Stomach (tissue), 19 donors: ENCODE measurements at places on chromosomes 1 and 21. TPM values are rescaled to one million over a fixed set of nuclear protein-coding genes. Genes with fewer than 3 reads are reported as not detected.

DNA sequence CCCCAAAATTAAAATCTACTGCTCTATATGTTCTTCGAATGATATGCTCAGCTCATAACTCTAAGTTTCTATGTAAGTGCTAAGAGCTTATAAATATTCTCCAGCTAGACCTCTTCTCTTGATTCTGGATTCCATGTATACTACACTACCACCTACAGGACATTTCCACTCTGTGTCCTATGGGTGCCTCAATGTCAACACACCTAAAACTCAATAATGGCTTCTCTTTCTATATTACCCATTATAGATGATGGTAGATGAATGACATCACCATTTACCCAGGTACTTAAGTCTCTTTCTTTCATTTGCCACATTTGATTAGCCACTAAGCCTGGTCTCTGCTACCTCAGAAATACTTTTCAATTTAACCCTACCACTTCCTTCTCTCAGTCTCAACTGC, 41.3 kb downstream of the TBX19 start:
- peak; percentile 24 for DNase-seq
- no peaks in the 10 kb centered on the region for H3K36me3 ChIP-seq
- H3K27me3 ChIP-seq, result no peaks in the 10 kb centered on the region
- no peak overlapping the region for H3K27ac ChIP-seq
- H3K4me1 ChIP-seq, result no peaks in the 10 kb centered on the region

Gene RIPPLY3
- polyA plus RNA-seq, result 0.65 TPM

Gene NBPF20
- polyA plus RNA-seq, result 0.45 TPM

Gene C4BPA
- 2.5 TPM for polyA plus RNA-seq

DNA sequence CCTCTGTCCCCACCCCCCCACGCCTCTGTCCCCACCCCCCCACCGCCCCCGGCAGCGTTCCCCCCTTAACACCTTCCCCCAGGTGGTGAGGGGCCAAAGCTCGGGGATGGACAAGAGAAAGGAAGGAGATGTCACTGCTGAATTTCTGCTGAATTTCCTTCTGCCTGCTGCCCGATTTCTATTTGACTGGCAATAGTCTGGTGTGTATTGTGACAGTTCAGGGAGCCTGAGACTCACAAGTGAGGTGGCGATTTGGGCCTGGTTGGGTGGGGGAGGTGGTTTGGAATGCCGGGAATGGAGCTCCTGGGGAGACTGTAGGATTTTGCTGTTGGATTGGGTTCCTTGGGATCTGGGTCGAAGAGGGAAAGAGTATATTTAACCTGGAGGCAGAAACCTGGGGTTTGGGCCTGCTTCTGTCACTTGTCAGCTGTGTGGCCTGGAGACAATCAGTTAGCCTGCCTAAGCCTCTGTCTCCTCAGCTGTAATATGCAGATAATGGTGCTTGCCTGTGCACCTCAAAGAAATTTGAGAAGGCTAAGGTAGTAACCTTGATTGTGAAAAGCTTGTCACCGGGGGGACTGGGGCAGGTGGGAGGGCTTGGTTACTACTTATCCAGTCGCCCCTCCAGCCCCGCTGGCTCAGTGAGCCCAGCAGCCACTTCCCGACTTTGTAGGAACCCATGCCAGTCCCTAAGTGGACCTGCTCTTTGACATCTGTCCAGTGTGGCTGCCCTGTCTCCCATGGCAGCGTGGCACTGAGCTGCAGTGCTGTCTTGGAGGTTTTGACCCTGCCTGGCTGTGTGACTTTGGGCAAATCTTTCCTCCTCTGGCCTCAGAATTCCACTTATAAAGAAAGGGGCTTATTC, 7.7 kb upstream of the LMNA start:
- DNase-seq, result no peak
- no peaks in the 10 kb centered on the region for H3K36me3 ChIP-seq
- H3K4me3 ChIP-seq, result peak overlapping the region; percentile 44
- peak overlapping the region; percentile 90 for H3K27ac ChIP-seq
- peaks cover 53% of the 10 kb centered on the region for H3K4me1 ChIP-seq

Gene ZNF648
- polyA plus RNA-seq, result 0.12 TPM
